CD8-positive, alpha-beta memory T cell (primary cell): ENCODE measurements at places on chromosomes 2 and 18.

GRCh38 chr18:23179416-23179815 is 44.1 kb downstream of the CABLES1 start:
- no peak for DNase-seq

DNA sequence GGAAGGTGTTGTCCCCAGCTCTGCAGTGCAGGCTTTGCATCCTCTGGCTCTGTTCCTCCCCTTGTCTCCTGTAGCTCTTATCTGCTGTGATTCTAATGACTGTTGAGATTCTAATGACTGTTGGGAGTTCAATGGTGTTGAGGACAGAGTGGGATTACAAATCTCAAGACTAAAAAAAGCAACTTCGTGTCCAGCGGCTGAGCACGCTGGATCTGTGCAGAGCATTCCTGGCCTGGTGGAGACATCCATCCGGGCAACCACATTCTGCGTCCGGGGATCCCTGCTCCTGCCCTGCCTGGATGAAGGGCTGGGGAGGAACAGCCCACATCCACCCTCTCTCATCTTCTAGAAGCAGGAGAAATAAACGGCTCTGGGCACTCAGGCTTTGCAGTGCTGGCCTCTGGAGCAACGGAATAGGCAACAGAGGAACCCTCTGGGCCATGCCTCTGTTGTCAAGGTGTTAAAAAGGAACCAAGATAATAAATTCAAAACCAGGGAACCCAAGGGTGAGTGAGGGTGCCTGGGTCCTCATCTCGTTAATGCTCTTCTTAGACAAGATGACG is 106.7 kb upstream of the ASB18 start:
- no peak for DNase-seq

DNA sequence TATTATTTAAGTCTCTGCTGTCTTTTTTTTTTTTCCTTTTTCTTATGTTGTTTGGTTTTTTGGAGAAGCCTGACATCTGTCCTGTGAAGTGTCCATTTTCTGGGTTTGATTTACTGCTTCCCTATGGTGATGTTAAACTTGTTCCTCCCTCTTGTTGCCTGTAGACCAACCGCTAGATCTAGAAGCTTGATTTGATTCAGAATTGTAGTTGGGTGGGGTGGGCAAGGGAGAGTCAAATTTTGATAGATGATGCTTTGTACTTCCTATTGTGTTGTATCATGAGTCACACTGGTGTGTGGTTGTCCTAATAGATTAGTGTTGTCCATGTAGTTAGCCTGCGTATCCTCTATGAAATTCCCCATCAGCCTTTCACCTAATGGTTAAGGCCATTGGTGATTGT is 35.4 kb downstream of the CAB39 start:
- DNase-seq = no peak

- DNase-seq = no peak
Observed at GRCh38 chr2:82027921-82028615, 1723.5 kb upstream of the LRRTM1 start.

DNA sequence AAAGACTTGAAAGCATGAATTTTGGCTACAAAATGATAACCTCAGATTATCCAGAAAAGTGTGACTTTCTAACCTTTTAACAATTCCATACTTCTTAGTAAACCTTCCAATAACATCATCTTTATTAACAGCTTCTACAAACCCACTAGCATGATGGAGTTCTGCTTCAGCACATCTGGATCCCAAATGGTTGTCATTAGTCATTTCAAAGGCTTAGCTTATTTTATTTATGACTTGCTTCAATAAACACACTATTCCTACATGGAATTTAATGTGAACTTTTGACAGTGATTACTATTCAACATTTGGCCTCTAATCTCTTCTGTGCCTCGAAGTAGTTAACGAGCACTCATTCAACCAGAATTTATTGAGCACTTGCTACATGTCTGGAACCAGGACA is 808.3 kb downstream of the TSN start:
- DNase-seq = no peak

DNA sequence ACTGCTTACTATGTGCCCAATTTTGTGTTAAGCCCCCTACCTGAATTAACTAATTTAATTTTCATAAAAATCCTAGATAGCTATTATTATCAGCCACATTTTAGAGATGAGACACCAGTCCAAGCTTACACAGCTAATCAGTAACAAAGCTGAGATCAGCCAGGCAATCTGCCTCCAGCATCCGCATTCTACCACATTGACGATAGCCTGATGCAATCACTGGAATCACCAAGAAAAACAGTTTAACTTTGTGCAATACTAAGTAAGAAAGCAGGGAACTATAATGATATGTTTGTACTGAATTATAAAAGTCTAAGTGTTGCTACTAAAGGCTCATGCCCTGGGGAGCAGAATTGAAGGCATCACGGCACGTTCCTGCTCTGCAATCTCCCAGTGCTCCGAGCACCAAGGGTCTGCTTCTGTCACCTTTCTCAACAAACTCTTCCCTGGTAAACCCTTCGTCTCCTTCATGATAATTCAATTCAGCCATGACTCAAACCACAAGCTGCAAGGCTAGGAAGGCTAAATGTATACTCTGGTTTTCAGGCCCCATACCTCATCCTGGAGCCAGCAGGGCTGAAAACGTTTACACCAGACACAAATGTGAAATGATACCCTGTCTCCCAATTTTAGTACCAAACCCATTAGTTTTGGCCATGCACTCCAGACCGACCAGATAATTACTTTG is 19.4 kb downstream of the KANSL3 start:
- no peak for DNase-seq
